ENCODE measurements at places on chromosomes 5 and 9. TPM values are rescaled to one million over a fixed set of nuclear protein-coding genes. Genes with fewer than 3 reads are reported as not detected.

Gene CCNJL
- total RNA-seq, result 0.68 TPM

Gene MYORG
- 0.92 TPM for total RNA-seq

Gene DRD1
- 0.53 TPM for total RNA-seq

Gene CD180
- total RNA-seq, result not detected

Gene IL13
- total RNA-seq, result not detected

Gene DEPDC1B
- total RNA-seq, result 4.9 TPM

Gene IFNA13
- not detected for total RNA-seq

Gene GPRIN1
- 3.2 TPM for total RNA-seq

Gene INSL4
- under 0.01 TPM for total RNA-seq

Gene FRRS1L
- not detected for total RNA-seq

Gene TPPP
- total RNA-seq, result 0.93 TPM

Gene SHROOM1
- 2.6 TPM for total RNA-seq

Gene MEIKIN
- total RNA-seq, result 0.06 TPM

Gene SLC46A2
- not detected for total RNA-seq

Gene PTCH1
- total RNA-seq, result 0.92 TPM

Gene LECT2
- total RNA-seq, result not detected

Measured in aortic smooth muscle cell (primary cell).